Globus pallidus (tissue), 1 donor: ENCODE measurements at places on chromosomes 1 and 21.

DNA sequence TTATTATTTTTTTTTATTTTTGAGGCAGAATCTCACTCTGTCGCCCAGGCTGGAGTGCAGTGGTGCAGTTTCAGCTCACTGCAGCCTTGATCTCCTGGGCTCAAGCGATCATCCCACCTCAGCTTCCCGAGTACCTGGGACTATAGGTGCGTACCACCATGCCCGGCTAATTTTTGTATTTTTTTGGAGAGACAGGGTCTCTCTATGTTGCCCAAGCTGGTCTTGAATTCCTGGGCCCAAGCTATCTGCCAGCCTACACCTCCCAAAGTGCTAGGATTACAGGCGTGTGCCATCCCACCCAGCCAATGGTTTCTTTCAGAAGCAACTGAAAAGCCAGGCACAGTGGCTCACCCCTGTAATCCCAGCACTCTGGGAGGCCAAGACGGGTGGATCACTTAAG lies 2.3 kb downstream of the KRTCAP2 start:
- no peak for DNase-seq

DNA sequence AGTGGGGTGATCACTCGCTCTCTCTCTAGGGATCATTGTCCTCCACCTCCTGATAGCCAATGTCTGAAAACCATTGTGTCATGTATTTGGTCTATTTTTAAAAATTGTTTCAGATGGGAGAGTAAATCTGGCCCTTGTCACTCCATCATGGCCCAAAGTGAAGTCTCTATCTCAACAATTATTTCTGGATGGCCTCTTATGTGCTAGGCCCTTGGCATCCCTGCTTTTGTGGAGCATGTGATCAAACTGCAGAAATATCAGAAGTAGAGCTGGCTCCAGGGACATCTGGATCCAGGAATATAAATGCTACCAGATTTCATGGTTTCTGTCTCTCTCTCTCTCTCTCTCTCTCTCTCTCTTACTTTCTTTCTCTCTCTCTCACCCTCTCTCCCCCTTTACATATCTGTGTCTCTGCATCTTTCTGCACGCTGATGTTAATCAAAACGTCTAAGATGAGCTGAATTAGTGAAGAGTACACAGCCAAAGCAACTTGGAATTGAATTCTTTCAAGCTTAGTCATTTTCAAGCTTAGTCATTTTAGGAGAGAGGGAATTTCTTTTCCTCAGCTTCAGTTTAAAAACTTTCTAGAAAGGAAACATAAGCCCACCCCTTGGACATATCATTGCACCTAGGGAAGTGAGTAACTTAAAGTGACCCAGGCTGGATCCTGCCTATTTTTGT lies 47.4 kb upstream of the DOCK7 start:
- DNase-seq, result no peak

- DNase-seq, result no peak
These were observed 50.6 kb upstream of the LAPTM5 start for GRCh38 chr1:30808067-30808662.

DNA sequence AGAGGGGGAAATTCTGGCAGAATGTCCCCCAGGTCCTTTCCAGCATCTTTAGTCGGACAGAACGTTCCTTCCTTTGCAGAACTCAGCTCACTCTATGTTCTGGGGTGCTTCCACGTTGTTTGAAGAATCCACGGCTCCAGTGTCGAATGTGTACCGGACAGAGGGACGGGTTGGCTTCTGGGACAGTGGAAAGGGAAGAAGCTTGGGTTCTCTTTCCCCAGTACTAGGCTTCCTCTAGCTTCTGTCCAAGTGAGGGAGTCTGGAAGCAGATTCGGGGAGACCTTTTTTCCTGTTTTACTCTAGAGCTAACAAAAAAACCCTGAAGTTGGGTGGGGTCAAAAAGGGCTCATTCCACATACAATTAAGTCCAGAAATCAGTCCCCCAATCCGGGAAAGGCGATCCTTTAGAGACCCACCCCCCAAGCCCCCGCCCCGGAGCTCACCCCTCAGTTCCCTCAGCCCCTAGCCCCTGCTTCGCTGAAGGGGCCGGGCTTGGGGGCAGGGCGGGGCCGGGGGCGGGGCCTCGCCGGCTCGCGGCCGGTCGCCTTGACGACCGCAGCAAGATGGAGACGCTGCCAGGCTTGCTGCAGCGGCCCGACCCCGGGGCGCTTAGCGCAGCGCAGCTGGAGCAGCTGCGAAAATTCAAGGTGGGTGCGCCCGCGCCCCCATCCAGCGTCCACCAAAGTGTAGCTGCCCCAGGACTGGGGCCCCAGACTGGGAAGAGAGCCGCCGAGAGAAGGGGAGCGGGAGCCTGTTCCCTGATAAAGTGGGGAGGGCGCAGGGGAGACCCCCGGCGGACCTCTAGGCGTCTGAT lies at the start of gene RIIAD1:
Gene RIIAD1 (plus strand): TSS at position 549 of the 814 bp plus-strand sequence. CDS start 15 bp downstream, at position 564.
- DNase-seq, result no peak

GRCh38 chr1:212520299-212520698 lies 87.6 kb downstream of the NENF start:
- no peak for DNase-seq

- DNase-seq, result no peak
These were observed 62.3 kb upstream of the COL24A1 start for GRCh38 chr1:86218859-86219258.

GRCh38 chr1:22916471-22916820 lies 56.2 kb downstream of the LACTBL1 start:
- peak; percentile 18 for DNase-seq

DNA sequence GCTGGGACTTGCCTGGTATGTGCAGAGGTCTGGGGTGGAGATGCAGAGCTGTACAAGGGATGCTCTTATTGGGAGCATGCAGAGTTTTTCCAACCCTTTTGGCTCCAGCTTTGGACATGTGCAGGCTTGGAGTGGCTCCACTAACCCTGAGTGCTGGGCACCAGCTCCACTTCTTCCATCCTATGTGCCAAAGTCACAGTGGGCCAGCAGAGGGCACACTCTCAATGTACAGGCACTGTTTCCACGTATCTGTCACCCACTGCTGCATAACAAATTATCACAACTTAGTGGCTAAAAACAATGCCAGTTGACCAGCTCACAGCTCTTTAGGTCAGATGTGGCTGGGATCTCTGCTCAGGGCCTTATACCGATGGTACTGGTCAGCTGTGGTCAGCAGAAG lies 631.8 kb downstream of the AJAP1 start:
- DNase-seq, result peak; percentile 24

GRCh38 chr21:18810136-18810535 lies 406.6 kb upstream of the TMPRSS15 start:
- no peak for DNase-seq

DNA sequence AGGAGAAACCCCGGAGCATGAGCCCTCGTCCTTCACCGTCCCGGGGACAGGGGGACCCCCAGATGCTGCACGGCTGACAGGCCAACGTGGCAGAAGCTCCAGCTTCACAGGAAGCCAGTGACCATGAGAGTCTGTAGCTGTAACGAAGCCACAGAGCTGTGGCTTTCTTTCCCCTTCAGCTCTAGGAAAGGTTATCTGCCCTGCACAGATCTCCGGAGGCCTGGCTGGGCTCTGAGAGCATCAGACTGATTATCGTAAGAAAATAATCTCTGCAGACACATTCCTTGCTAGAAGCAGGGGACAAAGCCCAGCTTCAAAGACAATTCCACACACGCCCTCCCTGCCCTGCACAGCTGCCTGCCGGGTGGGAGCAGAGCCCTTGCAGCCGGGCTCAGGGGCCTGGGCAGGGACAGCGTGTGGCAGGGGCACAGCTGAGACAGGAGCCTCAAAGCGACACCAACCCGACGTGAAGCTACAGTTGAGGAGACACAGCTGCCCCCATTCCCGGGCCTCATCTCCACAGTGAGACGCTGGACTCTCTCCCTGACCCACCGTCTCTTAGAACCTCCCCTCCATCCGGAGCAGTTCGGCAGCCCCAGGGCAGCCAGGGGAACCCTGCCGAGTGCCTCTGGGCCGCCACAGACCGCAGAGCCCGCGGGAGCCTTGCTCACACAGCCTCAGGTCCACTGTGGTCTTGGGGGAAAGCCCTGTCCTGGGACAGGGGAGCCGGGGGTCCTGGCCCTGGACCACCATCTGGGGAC lies 30.6 kb downstream of the POFUT2 start:
- DNase-seq, result no peak

DNA sequence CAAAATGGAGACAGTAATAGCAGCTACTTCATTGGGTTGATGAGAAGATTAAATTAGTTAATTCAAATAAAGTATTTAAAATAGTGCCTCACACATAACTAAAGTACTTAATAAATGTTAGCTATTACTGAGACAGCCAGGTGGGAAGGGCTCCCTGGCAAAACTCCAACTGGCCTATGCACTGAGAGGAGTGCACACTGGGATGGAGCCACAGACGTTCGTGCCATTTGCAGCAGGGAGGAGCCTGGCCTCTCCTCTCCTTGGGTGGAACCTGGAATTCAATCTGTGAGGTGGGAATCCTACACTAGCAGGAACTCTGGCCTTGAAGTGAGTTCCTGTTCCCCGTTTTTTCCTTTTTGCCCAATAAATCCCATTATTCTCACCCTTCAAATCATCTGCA lies 28.1 kb downstream of the SLC5A9 start:
- DNase-seq, result no peak

- DNase-seq, result no peak
These were observed 49.9 kb downstream of the TMEM53 start for GRCh38 chr1:44624268-44624901.

DNA sequence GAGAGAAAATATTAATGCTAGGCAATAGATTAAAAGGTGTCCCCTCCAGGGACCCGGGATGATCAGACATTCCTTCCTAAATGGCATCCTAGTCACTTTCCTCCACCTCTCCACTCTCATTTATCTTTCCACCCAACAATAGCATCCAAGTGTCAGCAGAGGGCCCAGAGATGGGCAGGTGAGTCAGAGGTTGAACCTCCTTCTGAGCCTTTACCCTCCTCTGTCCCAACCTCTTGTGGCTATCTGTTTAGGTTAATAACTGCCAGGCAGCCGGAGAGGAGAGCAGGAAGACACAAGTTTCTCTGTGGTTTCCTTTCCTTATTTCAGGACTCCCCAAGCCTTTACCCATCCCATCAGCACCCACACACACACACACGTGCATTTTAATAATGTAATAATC lies 4.1 kb downstream of the GJA5 start:
- DNase-seq, result no peak

DNA sequence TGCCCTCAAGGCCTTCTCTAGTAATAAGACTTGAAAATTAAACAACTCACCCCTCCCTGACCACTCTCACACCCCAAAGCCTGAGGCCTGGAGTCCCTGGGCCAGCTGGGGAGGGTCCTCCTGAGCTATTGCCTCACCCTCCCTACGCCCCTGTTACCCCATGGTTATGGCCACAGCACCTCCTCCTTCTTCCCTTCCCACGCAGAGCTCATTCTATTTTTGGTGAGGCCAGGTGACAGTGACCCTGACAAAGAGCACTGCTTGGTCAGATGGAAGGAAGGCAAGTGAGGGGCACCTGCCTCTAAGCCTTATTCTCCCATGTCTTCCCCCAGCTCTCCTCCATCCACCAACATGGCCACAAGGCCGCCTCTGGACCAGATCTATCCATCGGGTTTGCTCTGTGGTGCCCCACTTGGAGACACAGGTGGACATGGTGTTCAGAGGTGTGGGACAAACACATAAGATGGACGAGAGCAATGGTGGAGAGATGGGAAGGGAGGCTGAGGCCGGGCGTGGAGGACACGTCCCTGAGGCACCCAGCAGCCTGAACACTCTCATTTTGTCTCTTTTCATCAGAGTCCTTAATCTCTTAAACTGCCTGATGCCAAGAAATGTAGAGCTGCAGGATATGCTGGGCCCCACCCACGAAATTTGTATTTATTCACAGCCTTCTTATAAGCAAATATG lies 42.6 kb downstream of the FCRL5 start:
- DNase-seq, result no peak

DNA sequence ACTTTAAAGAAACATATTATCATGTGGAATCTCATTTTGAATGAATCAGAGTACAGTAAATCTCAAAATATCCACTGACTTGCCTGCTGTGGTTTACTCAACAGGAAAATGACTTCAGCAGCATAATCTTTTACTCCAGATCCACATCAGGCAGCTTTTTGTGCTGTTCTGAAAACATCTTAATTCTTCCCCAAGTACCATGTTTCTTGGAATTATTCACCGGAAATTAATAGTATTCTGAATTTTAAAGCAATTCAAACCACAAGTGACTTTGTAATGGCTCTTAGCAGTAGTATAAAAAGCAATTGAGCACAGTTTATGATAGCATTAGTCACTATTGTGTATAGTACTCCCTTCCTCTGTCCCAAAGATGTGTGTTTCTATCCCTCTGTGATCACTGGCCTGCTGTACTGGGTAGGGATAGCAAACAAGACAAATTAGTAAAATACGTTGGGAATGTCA lies 64.2 kb upstream of the ERRFI1 start:
- DNase-seq, result no peak

- no peak for DNase-seq
These were observed 11.3 kb upstream of the PDZK1IP1 start for GRCh38 chr1:47201179-47201578.

- no peak for DNase-seq
These were observed 748.2 kb upstream of the ADAMTS5 start for GRCh38 chr21:27715131-27715530.

- DNase-seq, result no peak
These were observed 15.8 kb upstream of the CAMK1G start for GRCh38 chr1:209567698-209568175.

DNA sequence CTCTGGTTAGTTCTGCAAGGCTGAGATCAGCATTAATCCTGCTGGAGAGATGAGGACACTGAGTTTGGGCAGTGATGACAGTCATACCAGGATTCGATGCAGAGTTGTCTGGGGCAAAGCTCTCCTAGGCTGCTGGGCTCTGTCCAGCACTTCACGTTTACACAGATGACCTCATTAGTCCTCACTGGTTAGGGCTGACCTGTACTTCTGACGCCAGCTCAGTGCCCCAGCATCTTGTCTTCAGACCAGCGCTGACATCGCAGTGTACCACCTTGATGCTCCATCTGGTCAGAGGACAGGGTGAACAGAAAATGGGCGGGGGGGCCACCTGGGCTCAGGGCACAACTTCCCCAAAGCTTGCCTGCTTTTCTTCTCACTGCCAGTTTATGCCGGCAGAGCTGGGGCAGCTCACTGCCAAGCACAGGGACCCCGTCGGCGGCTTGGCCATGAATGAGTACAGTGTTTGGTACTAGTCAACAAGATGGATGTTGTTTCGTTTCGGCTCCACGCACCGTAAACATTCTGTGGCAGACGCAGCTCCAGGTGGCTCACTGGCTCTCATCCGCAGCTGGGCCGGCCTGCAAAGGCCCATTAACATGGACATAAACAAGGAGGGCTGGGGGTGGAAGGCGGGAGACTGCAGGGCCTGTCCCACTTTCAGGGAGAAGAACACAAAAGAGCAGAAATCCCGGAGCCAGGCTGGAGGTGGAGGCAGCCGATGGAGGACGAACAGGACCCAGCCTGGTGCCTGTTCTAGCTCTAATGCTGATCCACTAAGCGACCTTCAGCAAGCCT lies 118.7 kb downstream of the GLIS1 start:
- peak; percentile 51 for DNase-seq

DNA sequence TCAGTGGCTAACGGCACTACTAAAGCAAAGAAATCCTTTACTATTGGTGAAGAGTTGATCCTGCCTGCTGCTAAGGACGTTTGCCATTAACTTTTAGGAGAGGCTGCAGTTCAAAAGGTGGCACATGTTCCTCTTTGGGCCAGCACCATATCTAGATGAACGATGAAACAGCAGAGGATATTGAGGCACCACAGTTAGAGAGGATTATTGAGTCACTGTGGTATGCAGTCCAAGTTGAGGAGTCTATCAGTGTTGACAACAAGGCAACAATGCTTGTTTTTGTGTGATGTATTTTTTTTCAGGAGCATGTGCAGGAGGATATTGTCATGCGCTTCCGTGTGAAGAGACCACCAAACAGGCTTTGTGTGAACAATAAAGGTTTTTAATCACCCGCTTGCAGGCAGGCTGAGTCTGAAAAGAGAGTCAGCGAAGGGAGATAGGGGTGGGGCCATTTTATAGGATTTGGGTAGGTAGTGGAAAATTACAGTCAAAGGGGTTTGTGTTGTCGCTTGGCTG lies 80.9 kb downstream of the UCHL5 start:
- DNase-seq, result no peak
